ENCODE measurements at places on chromosomes 4 and X.

GRCh38 chr4:94551643-94552564 lies 100.2 kb downstream of the PDLIM5 start:
- no peak for DNase-seq

DNA sequence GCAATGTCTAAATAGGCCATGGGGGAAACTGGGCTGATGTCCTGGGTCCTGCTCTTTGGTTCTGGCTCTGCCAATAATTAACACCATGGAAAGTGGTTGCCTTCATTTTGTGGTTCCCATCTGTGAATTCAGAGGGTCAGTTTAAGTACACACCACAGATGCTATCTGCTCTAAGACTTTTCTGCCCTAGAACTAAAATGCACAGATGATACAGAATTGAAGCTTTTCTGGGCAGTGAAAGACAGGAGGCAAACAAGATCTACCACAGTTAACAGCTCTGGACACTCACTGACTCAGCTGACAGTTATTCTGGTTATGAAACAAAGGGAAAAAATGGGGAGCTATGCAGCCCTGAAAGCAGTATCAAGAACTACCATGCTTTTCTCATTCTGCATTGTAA lies 37.3 kb downstream of the APBB2 start:
- no peak for DNase-seq

GRCh38 chrX:128309311-128309710 lies 257.1 kb upstream of the ACTRT1 start:
- DNase-seq = no peak

GRCh38 chr4:16694884-16695276 lies 203.6 kb downstream of the LDB2 start:
- no peak for DNase-seq

DNA sequence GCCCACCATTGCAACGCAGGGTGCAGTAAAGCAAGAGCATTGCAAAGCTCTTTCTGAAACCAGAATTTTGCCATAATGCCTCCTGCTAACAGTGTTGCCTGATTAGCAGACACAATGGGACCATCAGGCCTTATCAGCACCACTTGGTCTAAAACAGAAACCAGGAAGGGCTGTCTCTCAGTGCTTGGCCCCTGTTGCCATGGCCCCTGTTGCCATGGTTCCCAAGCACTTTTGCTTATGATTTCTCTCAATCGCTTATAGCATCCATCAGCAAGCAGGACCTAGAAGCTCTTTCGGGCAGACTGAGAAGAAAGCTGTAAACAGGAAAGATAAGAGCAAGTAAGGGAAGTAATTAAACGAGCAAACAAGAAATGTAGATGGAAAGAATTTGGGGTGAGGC lies 36.8 kb downstream of the RTL5 start:
- DNase-seq = peak; percentile 12

- no peak for DNase-seq
Measured at GRCh38 chr4:78781924-78782323, 5.8 kb downstream of the BMP2K start.

GRCh38 chr4:151304755-151305154 lies 20.6 kb downstream of the SH3D19 start:
- no peak for DNase-seq

DNA sequence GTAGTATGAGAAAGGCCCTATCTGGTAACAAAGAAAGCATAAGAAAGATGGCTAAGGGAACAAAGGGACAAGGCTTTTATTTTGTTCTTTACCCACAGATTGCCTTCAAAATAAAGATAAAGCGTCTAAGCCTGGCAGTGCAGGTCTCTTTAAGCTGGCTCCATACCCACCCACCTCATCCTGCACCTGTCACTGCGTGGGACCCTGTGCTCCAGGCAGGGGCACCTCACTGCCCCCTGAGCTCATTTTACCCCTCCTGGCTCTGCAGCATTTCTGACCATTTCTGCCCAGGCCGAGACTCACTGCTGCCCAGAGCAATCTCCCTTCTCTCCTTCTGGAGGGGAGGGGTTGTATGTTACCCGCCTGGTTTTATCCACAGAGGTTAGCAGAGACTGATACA lies 1.7 kb upstream of the CYP4V2 start:
- DNase-seq = no peak

DNA sequence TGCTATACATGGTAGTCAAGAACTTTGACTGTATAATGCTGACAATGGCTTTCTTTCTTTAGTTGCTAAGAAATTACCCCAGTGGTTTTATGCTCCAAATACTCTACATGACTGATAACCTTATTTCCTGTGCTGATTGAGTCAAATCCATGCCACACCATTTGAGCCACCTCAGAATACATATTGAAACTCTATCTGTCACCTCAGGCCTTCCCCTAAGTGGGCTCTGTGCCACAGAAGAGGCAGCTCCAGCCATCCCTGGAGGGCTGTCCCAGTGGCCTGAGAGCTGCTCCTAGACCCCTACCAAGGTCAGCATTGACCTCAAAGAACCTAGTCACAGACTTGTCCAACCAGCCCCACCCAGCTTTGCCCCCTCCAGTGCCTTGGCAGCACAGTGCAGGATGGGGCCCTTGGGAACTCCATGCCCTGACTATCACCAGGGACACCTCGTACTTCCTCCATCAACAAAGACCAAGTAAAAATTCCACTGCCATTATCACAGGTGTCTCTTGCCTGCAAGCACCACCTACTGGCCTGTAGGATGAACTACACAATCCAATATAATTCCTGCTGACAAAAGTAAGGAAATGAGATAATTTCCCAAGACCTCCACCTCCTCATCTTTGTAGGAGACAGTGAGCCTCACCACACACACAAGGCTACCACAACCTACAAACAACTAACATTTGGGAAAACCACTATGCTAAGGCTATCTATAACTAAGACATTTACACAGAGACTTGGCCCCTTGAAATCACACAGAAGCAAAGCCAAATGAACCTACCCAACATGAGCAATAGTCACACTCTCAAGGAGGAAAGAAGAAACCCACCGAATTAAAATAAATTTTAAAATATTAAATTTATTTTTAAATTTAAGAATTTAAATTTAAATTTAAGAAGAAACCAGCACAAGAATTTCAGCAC lies 239.9 kb downstream of the NKX6-1 start:
- no peak for DNase-seq

DNA sequence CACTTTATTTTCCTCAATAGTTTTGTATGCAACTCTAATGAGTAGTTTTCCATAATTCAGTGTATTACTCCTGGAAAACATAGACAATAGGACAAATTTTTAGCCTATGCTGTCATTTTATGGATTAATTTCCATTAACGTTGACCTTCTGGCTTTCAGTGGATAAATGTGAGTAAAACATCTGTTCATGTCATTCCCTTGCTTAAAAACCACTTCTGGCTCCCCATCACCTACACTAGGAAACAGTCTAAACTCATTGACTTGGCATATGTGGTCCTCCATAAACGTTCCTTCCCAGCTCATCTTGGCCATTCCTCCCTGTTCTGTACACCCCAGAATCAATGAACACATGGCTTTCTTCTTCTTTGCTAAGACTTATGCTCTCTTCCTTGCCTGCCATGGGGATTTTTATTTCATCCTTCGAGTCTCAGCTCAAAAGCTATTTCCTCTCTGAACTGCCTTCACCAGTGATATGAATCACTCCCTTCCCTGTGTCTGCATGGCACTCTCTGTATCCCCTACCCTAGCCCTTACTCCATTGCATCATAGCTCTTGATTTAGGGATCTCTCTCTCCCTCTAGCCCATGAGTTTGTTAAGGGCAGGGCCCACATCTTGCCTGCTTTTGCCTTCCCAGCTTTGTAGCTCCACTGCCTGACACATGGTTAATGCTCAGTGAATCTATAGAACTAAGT lies 34.8 kb downstream of the DOCK11 start:
- DNase-seq = no peak

GRCh38 chr4:153579872-153580271 lies 104.2 kb upstream of the TLR2 start:
- DNase-seq = no peak

DNA sequence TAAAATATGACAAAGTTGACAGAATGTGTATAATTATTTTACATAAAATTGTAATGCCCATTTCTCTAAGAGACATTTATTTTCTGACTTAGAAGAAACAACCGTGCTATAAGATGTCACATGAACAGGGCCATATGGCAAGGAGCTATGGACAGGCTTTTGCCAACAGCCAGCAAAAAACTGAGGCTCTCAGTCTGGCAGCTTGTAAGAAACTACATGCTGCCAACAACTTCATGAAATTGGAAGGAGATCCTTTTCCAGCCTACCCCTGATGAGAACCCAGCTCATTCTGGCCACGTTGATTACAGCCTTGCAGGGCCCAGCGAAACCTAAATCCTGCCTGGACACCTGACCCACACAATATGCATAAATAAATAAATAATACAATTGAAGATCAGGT lies 250.3 kb upstream of the ARSJ start:
- no peak for DNase-seq

DNA sequence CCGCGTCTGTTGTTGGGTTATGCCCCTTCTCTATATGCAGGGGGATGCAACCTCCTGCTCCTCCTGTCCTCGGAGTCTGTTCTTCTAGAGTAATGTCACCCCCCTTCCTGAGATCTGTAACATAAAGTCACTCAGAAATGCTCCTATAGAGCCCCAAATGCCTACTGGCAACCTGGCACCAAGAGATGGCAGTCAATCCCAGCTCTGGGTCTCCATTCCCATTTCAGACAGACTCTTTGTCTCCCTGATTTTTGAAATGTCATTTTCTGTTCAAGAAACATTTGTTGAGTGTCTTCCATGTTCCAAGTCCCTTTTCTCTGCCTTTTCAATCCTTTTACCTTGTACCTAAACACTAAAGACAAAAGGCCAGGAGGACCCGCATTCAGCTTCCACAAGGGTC lies 9.6 kb upstream of the PRDM8 start:
- no peak for DNase-seq

- no peak for DNase-seq
Measured at GRCh38 chr4:36316607-36317006, 35.2 kb downstream of the DTHD1 start.

GRCh38 chr4:46894826-46895225 lies 14.2 kb downstream of the COX7B2 start:
- no peak for DNase-seq

DNA sequence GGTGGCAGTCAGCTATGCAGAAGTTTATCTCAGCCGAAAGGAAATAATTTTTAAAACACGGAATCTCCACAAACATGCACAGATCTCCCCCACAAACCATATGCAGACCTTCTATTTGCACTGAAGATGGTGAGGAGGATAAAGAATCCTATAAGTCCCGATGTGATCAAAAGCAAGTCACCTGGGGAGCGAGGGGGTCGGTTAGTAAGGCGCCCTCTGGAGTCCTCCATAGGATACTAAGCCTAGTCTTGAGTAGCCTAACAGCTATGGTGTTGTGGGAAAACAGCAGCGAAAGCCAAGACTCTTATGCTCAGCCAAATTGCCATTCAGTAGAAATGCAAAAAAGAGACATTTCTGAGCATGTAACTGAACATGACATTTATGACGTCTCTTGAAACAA lies 210.9 kb downstream of the FRMPD4 start:
- DNase-seq = no peak

GRCh38 chr4:117545039-117545438 lies 459.7 kb upstream of the TRAM1L1 start:
- DNase-seq = no peak

- DNase-seq = no peak
Measured at GRCh38 chrX:46953597-46953996, 41.4 kb downstream of the JADE3 start.

- no peak for DNase-seq
Measured at GRCh38 chrX:63354484-63354883, 3.4 kb upstream of the SPIN4 start.

DNA sequence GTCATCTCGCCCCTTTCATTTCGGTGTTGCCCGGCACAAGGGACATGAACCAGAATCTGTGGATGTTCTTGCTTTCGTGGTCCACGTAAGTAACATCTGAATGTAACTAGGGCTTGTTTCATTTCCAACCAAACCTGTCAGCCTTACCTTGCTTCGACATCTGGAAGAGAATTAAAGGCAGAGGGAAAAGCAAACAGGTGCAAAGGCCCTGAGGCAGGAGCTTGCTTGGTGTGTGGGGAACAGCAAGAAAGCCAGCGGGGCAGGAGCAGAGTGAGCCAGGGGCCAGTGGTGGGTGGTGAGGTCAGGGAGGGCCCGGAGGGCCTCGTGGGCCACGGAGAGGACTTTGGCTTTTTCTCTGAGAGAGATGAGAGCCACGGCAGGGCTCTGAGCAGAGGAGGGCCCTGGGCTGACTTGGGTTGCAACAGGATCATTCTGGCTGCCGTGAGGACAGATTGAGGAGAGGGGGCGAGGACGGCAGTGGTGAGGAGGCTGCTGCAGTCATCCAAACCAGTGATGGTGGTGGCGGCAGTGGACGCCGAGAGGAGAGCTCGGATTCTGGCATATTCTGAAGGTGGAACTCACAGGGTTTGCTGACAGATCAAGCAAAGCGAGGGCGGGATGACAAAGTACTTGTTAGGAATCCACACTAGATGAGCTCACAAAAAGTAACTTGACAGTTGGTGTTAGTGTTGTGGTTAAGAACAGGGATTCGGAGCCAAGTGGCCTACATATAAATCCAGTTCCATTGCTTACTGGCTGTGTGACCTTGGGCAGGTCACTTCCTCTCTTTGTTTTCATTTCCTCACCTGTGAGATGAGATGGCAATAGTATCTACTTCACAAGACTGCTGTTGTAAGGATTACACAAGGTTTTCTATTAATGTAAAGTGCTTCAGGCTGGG lies 6.8 kb upstream of the WDR13 start:
- no peak for DNase-seq

GRCh38 chr4:4848540-4848939 lies 10.9 kb upstream of the MSX1 start:
- DNase-seq = no peak
